Activated CD4-positive, alpha-beta memory T cell treated with anti-CD3 and anti-CD28 coated beads, Interleukin-2, amount 10 ng/mL, durations not matched to agents 7 days and 5 days (primary cell): ENCODE measurements at places on chromosomes 3 and 15. TPM values are rescaled to one million over a fixed set of nuclear protein-coding genes. Genes with fewer than 3 reads are reported as not detected.

- peaks cover 56% of the 10 kb centered on the region for H3K4me1 ChIP-seq
- peak overlapping the region; percentile 27 for H3K27ac ChIP-seq
- DNase-seq, result no peak
- no peaks in the 10 kb centered on the region for H3K27me3 ChIP-seq
These were observed 3.1 kb downstream of the RPSA start for GRCh38 chr3:39409514-39410136.

GRCh38 chr15:68326711-68327354 is 49.3 kb downstream of the FEM1B start:
- H3K27ac ChIP-seq, result no peak overlapping the region
- H3K27me3 ChIP-seq, result peaks cover 38% of the 10 kb centered on the region
- no peak overlapping the region for H3K4me3 ChIP-seq
- DNase-seq, result no peak
- peaks cover 24% of the 10 kb centered on the region for H3K4me1 ChIP-seq
- no peaks in the 10 kb centered on the region for H3K36me3 ChIP-seq

DNA sequence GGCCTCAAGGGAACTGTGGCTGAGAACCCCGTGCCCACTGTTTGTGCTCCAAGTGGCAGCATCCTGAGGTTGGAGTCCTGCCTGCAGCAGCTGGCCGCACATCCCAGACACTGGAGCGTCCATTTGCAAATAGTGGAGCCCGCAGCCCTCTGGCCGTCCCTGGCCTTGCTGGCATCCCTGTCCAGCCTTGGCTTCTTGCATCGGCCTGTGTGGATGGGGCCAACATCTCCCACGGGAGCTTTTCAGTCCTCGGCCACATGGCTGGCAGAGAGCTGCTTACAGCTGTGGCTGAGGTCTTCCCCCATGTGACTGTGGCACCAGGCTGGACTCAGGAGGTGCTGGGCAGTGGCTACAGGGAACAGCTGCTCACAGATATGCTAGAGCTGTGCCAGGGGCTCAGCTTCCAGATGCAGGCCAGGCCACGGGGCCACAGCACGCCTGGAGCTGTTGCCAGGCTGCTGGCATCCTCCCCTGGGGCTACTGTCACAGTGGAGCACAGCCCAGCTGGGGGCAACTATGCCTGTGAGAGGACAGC is 71.2 kb downstream of the FAM43A start:
- H3K4me1 ChIP-seq, result no peaks in the 10 kb centered on the region
- DNase-seq, result no peak
- no peaks in the 10 kb centered on the region for H3K36me3 ChIP-seq

DNA sequence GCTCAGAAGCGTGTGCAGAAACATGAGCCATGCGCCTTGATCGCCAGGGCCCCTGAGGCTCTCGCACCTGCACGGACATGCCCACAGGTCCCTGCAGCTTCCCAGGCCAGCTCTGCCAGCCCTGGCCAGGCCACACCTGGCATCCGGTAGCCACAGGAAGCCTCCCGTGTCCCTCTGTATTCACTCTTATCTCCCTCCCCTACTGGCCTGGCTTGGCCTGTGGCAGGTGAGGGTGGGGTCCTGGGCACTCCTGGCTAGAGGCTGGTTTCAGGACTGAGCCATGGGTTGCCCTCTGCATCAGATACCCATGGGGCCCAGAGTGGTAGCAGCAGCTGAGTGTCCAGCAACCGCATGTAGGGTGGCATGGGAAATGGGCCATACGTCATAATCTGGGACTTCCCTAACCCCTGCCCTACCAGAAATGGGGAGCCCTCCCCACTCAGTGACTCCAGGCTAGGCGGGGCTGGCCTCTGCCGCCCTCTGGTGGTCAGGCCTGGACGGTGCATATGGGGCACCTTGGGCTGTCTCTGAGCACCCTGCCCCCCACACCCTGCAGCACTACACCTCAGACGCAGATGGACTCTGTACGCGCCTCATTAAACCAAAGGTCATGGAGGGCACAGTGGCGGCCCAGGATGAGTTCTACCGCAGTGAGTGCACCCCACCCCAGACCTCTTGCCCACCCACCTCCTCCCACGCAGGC is 12.6 kb upstream of the LMAN1L start:
- peak; percentile 89 for DNase-seq
- H3K36me3 ChIP-seq, result peaks cover 74% of the 10 kb centered on the region
- no peak overlapping the region for H3K4me3 ChIP-seq
- peaks cover 56% of the 10 kb centered on the region for H3K4me1 ChIP-seq

DNA sequence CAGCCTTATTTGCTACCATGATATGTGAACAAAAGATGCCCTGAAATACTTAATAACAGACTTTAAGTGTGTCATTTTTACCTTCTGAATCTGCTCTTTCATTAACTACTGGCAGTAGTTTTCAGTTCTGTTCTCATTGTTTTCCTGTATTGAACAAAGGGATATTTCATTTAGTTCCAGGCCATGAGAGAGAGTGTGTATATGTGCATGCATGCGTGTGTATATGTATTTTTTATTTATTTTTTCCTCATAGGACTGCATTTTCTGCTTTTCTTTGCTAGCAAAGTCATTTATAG is 46.8 kb upstream of the CRTC3 start:
- H3K36me3 ChIP-seq, result peaks cover 90% of the 10 kb centered on the region
- H3K4me1 ChIP-seq, result peaks cover 45% of the 10 kb centered on the region
- no peak for DNase-seq
- no peak overlapping the region for H3K27ac ChIP-seq
- no peaks in the 10 kb centered on the region for H3K27me3 ChIP-seq

- no peak overlapping the region for H3K4me3 ChIP-seq
- no peak overlapping the region for H3K27ac ChIP-seq
- H3K36me3 ChIP-seq, result no peaks in the 10 kb centered on the region
- peaks cover 6% of the 10 kb centered on the region for H3K27me3 ChIP-seq
- no peak for DNase-seq
These were observed 1.4 kb upstream of the MAGEL2 start for GRCh38 chr15:23648920-23649515.

- no peak overlapping the region for H3K4me3 ChIP-seq
- no peaks in the 10 kb centered on the region for H3K27me3 ChIP-seq
- H3K36me3 ChIP-seq, result no peaks in the 10 kb centered on the region
- peak; percentile 51 for DNase-seq
These were observed 26.1 kb downstream of the CAPN3 start for GRCh38 chr15:42385206-42385979.

GRCh38 chr15:66724732-66725463 is 22.9 kb downstream of the SMAD6 start:
- H3K27ac ChIP-seq, result no peak overlapping the region
- no peaks in the 10 kb centered on the region for H3K36me3 ChIP-seq
- no peak for DNase-seq
- H3K27me3 ChIP-seq, result no peaks in the 10 kb centered on the region
- peaks cover 31% of the 10 kb centered on the region for H3K4me1 ChIP-seq
- H3K4me3 ChIP-seq, result no peak overlapping the region

- no peaks in the 10 kb centered on the region for H3K27me3 ChIP-seq
- peaks cover 14% of the 10 kb centered on the region for H3K4me1 ChIP-seq
- H3K36me3 ChIP-seq, result peaks cover 30% of the 10 kb centered on the region
- H3K4me3 ChIP-seq, result no peak overlapping the region
These were observed 27.8 kb upstream of the ITPKA start for GRCh38 chr15:41465822-41466421.

GRCh38 chr15:89143503-89144162 is 55.4 kb downstream of the ABHD2 start:
- peaks cover 17% of the 10 kb centered on the region for H3K36me3 ChIP-seq
- DNase-seq, result no peak
- H3K4me3 ChIP-seq, result no peak overlapping the region
- H3K27me3 ChIP-seq, result no peaks in the 10 kb centered on the region
- H3K4me1 ChIP-seq, result peaks cover 38% of the 10 kb centered on the region
- no peak overlapping the region for H3K27ac ChIP-seq

Gene SYNPR
- total RNA-seq, result not detected

Gene HRG
- not detected for total RNA-seq

Gene RBMS3
- 0.38 TPM for total RNA-seq
